ENCODE measurements at places on chromosomes 5 and 9.

GRCh38 chr5:537098-537497 is 12.8 kb upstream of the SLC9A3 start:
- DNase-seq: no peak

DNA sequence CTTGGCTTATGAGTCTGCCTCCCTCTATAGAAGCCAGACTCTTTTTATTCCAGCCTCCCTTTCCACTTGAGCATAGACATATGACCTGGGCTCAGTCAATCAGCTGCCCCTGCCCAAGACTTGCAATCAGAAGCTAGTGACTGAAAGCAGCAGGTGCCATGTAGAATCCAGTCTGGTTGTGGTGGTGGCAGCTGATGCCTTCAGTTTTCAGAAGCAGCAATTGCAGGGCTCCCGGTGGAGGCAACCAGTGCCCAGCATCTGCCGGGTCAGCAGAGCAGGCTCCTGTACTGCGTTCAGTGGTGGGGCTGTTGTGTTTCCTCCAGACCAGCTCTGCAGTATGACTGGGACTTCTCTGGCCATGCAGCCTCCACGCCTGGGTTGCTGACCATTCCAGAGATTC is 53.9 kb upstream of the PALM2AKAP2 start:
- no peak for DNase-seq

DNA sequence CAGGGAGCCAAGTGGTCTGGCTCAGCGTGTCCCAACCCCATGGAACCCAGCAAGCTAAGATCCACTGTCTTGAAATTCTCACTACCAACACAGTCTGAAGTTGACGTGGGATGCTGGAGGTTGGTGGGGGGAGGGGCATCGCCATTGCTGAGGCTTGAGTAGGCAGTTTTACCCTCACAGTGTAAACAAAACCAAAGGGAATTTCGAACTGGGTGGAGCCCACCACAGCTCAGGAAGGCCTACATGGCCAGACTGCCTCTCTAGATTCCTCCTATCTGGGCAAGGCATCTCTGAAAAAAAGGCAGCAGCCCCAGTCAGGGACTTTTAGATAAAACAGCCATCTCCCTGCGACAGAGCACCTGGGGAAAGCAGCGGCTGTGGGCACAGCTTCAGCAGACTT is 17.1 kb upstream of the FBXL17 start:
- no peak for DNase-seq

GRCh38 chr9:21252721-21253547 is 13.1 kb upstream of the IFNA14 start:
- no peak for DNase-seq

GRCh38 chr5:174723315-174723978 is 935 bp upstream of the MSX2 start:
- DNase-seq: no peak

DNA sequence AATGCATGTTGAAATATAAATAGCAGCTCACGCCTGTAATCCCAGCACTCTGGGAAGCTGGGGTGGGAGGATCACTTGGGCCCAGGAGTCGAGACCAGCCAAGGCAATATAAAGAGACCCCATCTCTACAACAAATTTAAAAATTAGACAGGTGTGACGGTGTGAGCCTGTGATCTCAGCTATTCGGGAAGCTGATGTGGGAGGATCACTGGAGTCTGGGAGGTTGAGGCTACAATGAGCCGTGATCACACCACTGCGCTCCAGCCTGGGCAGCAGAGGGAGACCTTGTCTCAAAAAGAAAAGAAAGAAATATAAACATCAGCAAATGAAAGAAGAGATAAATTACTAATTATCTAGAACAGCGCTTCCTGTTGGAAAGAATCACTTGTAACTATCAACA is 105.0 kb downstream of the MAPKAP1 start:
- no peak for DNase-seq

DNA sequence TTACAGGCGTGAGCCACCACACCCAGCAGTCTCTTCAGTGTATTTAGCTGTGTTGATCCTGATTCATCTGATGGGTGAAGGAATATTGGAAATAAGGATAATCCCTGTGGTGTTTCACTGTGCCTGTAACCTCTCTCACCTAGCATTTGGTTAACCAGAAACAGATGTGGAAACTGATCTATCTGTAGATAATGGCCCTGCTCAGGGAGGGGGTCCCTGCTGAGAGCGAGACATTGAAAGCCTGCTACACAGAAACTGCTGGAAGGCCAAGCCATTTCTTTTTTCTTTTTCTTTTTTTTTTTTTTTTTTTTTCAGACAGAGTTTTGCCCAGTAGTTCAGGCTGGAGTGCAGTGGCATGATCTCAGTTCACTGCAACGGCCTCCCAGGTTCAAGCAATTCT is 28.4 kb downstream of the QRFP start:
- DNase-seq: no peak

DNA sequence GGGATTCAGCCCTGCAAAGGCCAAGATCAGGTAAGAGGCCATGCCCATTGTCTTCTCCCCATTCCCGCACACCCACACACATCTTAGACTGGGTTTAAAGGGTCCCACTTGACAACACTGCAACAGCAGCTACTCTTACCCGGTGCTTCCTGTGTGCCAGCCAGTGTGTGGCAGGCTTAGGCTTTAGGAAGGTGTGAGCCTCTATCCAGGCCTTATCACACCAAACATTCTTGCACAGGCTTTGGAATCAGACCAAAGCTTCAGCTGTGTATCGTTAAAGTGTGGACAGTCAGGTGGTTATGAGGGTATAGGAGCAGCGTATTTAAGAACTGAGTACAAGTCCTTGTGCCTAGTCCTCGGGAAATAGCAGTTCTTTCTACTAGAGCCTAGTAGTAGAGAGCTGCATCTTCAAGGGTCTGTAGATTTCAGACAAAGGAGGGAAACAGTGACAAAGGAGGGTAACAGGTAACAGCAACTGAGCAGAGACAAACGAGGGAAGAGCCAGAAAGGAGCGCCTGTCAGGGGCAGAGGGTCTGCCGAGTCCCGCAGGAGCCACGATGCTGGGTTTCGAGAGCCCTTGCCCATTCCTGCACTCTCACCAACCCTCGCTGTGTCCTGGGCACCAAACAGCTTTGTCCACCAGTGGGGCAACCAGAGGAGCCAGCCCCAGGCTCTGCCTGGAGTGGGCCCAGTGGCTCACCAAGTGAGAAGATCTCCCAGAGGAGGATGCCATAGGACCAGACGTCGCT is 30.9 kb downstream of the CSF1R start:
- DNase-seq: no peak

GRCh38 chr9:24620741-24621140 is 75.0 kb upstream of the IZUMO3 start:
- no peak for DNase-seq

GRCh38 chr5:37116359-37116758 is 132.8 kb downstream of the CPLANE1 start:
- DNase-seq: no peak

DNA sequence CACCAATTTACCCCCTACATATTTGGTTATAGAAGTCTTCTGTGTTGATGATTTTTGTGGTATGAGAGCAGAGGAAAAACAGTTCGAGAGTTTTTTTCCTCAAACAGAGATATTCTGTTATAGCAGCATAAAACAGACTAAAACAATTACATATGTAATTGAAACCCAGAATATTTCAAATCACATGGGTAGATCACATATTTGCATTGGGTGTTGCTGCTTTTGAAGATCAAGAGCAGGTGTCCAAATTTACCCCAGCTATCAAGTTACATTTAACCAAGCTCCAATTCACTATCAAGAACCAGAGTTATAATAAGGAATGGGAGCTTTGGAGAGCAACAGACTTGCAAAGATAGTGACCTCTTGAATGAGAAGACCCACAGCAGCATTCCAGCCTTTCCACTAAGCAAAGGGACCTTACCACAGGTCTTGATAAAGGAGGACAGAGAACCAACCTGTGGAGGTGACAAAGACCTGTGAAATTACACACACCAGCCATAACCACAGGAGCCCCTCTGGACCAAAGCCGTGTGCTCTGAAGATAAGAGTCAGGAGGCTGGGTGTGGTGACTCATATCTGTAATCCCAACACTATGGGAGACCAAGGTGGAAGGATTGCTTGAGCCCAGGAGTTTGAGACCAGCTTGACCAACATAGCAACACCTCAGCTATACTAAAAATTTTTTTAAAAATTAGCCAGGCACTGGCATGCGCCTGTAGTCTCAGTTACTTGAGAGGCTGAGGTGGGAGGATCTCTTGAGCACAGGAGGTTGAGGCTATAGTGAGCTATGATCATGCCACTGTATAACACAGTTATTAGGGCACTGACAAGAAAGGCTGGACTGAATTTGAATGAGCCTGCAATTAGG is 4.0 kb upstream of the CCL28 start:
- no peak for DNase-seq
